Nephron progenitor cell (in vitro differentiated cells): ENCODE measurements at places on chromosomes 7 and 10.

GRCh38 chr10:110398419-110399105 is 93.8 kb upstream of the SMNDC1 start:
- peaks cover 76% of the 10 kb centered on the region for H3K4me1 ChIP-seq
- peak; percentile 49 for DNase-seq
- H3K36me3 ChIP-seq, result no peaks in the 10 kb centered on the region
- peak overlapping the region; percentile 7 for H3K4me3 ChIP-seq
- H3K27me3 ChIP-seq, result peaks cover 12% of the 10 kb centered on the region

DNA sequence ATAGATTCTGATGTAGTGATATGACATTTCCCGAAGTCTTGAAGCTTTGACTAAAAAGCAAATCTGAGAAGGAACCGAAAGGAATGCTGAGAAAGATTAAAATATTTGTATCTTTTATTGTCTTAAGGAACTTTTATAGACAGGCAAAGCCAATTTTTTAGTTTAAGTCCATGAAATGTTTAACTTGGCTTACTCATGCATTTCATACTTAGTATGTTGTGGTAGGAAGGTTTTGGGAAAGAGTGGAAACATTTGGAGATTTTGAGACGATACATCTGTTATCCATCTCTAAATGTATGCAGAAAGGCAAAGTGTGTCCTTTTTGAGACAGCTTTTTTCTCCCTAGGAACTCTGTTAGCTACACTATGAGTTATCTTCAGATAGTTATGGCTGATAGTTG is 10.1 kb downstream of the TBC1D12 start:
- peaks cover 18% of the 10 kb centered on the region for H3K4me1 ChIP-seq
- H3K27ac ChIP-seq, result no peak overlapping the region
- H3K4me3 ChIP-seq, result no peak overlapping the region
- H3K27me3 ChIP-seq, result peaks cover under 1% of the 10 kb centered on the region
- H3K36me3 ChIP-seq, result no peaks in the 10 kb centered on the region

- no peak overlapping the region for H3K4me3 ChIP-seq
- no peaks in the 10 kb centered on the region for H3K36me3 ChIP-seq
- H3K27ac ChIP-seq, result no peak overlapping the region
- no peak for DNase-seq
- no peaks in the 10 kb centered on the region for H3K4me1 ChIP-seq
These were observed 23.2 kb downstream of the OR6B1 start for GRCh38 chr7:144023171-144023827.

- DNase-seq, result no peak
- peaks cover 7% of the 10 kb centered on the region for H3K27me3 ChIP-seq
- H3K4me3 ChIP-seq, result no peak overlapping the region
- peaks cover 2% of the 10 kb centered on the region for H3K36me3 ChIP-seq
These were observed 71.0 kb downstream of the SH2D4B start for GRCh38 chr10:80608706-80609105.

DNA sequence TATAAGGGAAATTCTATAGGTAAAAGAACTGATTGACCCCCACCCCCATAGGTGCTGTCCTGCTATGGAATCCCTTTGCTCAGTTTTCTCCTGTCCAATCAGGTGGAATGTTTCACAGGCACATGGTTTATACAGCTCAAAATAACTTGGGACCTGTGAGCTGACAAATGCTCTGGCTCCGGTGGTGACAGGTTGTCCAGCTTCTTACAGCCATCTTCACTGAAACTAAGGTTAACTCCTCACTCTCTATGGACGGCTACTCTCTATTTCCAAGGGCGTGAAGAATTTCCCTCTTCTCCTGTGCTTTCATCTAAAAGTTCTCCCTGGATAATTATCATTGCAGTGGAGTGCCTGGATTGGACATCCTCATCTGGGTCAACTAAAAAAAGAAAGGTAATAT is at the start of gene MYPN:
MYPN (plus strand) TSS at position 158 of the 400 bp plus-strand sequence. CDS start 11,951 bp downstream, outside the sequence.
- DNase-seq, result no peak
- H3K27me3 ChIP-seq, result peaks cover 3% of the 10 kb centered on the region
- no peak within 1 kb of the TSS for H3K27ac ChIP-seq
- no peaks in the 10 kb centered on the region for H3K36me3 ChIP-seq
- H3K4me1 ChIP-seq, result peaks cover 19% of the 10 kb centered on the region
